Upper lobe of left lung (tissue), 6 donors: ENCODE measurements at places on chromosomes 3 and 15. TPM values are rescaled to one million over a fixed set of nuclear protein-coding genes. Genes with fewer than 3 reads are reported as not detected.

DNA sequence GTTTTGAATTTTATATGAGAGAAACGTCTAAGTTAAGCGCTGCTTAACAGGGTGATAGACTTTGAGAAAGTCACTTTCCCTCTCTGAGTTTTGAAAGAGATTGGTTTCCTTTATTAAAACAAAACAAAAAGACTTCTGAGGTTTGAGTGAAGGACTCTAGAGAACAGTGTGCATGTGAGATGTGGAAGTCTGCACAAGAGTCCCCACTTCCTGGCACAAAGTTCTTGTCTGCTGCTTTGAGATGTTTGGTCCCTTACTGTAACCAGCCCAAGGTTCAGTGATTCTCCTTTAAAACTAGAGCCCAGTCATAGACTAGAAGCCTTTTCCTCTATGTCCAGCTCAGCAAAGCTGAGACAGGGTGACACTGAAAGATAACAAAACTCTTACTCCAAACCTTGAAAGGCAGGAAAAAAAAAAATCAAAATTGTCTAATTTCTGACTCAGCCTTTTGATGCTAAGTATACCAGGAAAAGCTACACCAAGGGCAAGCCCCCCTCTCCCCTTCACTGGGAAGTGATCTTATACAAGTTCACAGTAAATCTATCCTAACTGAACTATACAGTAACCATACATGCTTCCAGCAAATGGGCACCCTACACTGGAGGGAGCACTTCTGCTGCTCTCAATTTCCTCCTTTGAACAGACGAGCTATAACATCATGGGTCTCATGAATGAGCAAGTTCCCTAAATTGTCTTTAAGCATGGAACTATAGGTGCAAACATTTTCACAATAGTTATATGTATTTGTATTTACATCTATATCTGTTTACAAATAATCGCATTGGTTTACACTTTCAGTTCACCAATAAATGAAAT lies 2.3 kb downstream of the POPDC2 start:
- H3K36me3 ChIP-seq = no peaks in the 10 kb centered on the region
- H3K4me1 ChIP-seq = no peaks in the 10 kb centered on the region
- no peak for DNase-seq
- no peak overlapping the region for H3K4me3 ChIP-seq
- H3K27me3 ChIP-seq = no peaks in the 10 kb centered on the region

DNA sequence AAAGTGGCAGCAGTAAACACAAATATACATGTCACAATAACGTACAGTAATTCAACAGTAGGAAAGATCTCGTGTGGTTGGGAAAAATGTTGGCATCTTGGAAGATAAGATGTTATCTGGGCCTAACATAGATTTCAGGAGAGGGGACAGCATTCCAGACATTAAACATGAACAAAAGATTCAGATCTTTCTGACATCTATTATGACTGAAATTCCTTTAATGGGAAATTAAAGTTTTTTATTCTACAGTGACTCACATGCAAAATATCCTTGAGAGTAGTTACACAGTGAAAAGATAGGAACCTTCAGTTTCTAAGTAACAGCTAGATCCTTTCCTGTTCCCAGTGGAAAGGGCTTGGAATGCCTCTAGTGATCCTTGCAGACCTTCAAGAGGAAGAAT lies 9.2 kb downstream of the NDUFB5 start:
- no peaks in the 10 kb centered on the region for H3K27me3 ChIP-seq
- H3K36me3 ChIP-seq = peaks cover 30% of the 10 kb centered on the region
- H3K4me1 ChIP-seq = no peaks in the 10 kb centered on the region
- no peak overlapping the region for H3K27ac ChIP-seq
- DNase-seq = no peak
- H3K4me3 ChIP-seq = no peak overlapping the region

DNA sequence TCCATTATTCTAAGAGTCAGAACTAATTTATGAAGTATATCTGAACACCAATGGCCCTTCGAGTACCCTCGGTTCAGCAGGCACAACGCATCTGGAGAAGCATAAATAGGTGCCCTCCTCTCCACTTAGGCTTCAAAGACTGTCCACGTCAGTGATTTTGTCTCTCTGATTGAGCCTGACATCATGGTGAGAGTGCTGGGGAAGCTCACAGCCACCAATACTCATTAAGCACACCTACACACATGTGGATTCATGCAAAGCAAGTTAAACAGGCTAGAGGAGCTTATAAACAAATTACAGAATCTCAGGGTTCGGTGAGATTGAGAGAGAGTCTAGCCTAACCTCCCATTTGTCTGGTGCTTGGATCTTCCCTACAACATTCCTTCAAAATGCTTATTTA lies 3.6 kb downstream of the CLDN1 start:
- H3K36me3 ChIP-seq = no peaks in the 10 kb centered on the region
- H3K27ac ChIP-seq = no peak overlapping the region
- no peak overlapping the region for H3K4me3 ChIP-seq
- no peaks in the 10 kb centered on the region for H3K27me3 ChIP-seq

- no peaks in the 10 kb centered on the region for H3K4me1 ChIP-seq
- H3K27ac ChIP-seq = no peak overlapping the region
- H3K27me3 ChIP-seq = no peaks in the 10 kb centered on the region
- no peaks in the 10 kb centered on the region for H3K36me3 ChIP-seq
- no peak for DNase-seq
- H3K4me3 ChIP-seq = no peak overlapping the region
Observed at GRCh38 chr3:116114586-116114985, 330.7 kb downstream of the LSAMP start.

DNA sequence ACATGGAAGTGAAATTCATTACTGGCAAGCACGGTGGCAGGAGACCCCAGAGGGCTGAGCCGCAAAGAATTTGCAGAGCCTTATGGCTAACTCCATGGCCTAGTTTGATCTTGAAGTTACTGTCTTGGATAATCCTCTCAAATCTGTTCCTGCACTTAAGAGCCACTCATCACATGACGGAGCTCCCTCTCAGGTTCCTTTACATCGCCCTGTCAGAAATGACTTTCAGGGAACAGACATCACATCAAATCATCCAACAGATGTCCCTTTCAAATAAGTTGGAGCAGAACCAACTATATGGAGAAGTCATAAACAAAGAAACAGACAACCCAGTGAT lies 328.8 kb upstream of the THBS1 start:
- H3K27ac ChIP-seq = no peak overlapping the region
- H3K36me3 ChIP-seq = no peaks in the 10 kb centered on the region
- no peak for DNase-seq
- no peak overlapping the region for H3K4me3 ChIP-seq
- H3K27me3 ChIP-seq = no peaks in the 10 kb centered on the region
- H3K4me1 ChIP-seq = no peaks in the 10 kb centered on the region

The WWTR1 gene
- total RNA-seq = 117 TPM

The MNS1 gene
- total RNA-seq = 1.8 TPM

The ROBO2 gene
- total RNA-seq = 12.0 TPM

The PIAS1 gene
- total RNA-seq = 79.3 TPM
